ENCODE measurements at places on chromosomes 1 and 21.
A peak's percentile ranks its signal among the peaks of the same experiment; 100 is the strongest.

DNA sequence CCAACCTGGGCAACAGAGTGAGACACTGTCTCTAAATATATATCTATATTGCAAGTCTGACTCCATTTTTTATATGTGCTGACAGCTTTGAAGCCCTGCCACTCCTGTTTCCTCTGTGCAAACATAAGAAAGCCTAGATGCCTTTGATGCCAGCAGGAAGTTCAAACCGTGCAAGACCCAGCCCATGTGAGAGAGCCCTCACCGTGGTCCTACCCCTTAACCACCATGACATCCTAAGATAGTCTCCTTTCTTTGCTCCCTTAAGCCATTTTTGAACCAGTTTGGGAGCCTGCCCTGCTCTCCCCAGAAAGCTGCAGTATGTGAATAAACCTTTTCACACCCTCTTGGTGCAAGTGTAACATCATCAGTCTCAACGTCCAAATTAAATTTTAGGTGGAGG is 3.7 kb upstream of the DIPK1A start:
- no peak for DNase-seq

GRCh38 chr1:203556047-203556851 is 62.3 kb downstream of the OPTC start:
- peak; percentile 60 for DNase-seq

- DNase-seq, result no peak
Observed at GRCh38 chr21:35222541-35222941, 173.4 kb upstream of the RUNX1 start.

DNA sequence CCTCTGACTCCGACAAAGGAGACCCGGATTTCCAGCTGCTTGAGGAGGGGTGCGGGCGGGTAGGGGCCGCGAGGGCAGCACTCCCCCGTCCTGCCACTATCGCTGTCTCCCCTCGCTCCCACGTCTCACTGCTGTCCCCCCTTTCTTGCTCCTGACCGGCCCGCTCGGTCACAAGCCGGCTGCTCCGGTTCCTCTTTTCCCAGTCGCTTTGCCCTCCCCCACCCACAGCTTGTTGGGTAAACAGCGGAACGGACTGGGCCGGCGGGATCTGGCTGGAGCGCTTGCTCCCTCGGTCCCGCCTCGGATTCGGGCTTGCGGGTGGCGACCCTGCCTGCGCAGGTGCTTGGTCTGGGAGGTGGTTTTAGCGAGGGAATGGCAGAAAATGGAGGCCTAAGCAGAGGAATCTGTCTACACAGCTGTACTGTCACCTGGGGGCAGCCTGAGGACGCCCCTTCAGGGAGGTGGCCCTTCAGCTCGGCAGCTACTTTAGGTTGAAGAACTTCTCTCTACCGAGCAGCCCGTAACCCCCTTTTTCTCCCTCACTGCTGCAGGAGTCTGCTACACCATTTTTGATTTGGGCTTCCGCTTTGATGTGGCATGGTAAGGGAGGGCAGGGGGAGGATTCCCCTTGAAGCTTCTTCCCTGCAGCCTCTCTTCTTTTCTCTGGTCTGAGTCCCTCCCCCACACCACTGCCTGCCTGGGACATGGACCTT is 645 bp downstream of the ATP6V0B start:
- DNase-seq, result no peak

DNA sequence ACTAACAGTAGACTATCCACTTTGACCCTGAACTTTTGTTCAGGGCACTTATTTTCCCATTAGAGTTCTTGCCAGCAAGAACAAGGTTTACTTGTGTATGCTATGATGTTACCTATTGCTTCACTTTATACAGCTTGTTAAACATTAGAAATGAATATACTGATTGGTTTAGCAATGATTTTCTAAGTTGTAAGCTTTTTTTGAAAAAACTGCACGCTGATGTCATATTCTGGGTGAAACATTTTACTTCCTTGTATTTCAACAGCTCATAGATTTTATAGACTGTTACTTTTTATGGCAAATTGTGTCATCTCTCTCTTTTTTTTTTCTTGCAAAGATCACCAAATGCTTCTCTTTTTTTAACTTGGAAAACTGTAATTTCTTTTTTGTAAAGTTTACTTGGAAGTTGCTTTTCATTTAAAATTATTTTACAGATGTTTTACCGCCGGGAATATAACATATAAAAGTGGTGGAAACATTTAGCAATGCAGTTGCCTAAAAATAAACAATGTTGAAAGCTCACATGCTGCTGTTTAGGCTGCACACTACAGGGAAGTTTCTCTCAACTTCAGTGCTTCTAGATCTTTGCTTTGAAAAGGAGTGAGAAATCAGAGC is 215.3 kb upstream of the NFIA start:
- no peak for DNase-seq

DNA sequence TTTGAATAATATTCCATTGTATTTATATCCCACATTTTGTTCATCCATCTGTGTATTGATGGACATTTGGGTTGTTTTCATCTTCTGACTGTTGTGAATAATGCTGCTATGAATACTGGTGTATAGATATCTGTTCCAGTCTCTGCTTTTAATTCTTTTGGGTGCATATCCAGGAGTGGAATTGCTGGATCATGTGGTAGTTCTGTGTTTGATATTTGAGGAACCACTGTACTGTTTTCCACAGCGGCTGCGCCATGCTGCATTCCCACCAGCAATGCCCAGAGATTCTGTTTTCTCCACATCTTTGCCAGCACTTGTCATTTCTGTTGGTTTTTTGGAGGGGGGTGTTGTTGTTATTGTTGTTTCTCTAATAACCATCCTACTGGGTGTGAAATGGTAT is 131.6 kb upstream of the KIF26B start:
- DNase-seq, result no peak

GRCh38 chr1:85224295-85224694 is 23.5 kb upstream of the SYDE2 start:
- no peak for DNase-seq

GRCh38 chr1:245046769-245047168 is 108.0 kb upstream of the KIF26B start:
- DNase-seq, result no peak

GRCh38 chr1:196777603-196778002 is 3.0 kb downstream of the CFHR3 start:
- no peak for DNase-seq
